HepG2 (cell line): ENCODE measurements at places on chromosomes 3 and 15.

- DNase-seq, result no peak
Observed at GRCh38 chr3:54641226-54642014, 286.4 kb downstream of the LRTM1 start.

DNA sequence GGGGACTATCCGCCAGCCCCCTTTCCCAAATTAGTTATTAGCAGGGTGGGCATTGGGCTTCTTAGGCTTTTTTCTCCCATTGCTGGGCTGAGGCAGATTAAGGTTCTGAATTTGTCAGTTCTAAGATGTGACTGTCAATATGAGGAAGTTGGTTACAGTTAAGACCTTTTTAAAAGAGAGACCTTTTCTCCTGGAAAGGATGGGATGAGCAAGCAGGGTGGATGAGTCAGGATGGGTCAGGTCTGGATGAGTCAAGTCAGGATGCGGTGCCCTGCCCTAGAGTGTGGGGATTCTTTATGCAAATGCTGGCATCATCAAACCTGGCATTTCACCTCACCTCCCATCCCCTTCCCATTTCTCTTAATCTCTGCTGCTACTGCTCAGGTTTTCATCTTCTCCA lies 1.9 kb downstream of the AEN start:
- peak; percentile 46 for DNase-seq

DNA sequence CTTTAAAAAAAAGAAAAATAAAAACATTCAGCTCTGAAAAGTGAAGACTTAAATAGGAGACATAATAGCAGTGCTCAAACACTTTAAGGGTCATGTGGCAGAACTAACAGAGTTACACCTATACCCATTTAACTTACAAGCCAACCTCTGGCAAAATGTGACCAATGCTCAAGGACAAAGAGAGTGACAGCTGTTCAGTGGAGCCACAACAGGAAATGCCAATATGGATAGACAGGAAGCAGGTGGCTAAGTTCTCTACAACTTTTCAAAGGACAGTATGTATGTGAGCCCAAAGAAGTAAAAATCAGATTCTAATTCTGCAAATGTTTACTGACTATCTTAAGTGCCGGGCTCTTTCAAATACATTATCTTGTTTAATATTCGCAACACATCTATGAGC lies 3.4 kb downstream of the TMCC1 start:
- peak; percentile 64 for DNase-seq

DNA sequence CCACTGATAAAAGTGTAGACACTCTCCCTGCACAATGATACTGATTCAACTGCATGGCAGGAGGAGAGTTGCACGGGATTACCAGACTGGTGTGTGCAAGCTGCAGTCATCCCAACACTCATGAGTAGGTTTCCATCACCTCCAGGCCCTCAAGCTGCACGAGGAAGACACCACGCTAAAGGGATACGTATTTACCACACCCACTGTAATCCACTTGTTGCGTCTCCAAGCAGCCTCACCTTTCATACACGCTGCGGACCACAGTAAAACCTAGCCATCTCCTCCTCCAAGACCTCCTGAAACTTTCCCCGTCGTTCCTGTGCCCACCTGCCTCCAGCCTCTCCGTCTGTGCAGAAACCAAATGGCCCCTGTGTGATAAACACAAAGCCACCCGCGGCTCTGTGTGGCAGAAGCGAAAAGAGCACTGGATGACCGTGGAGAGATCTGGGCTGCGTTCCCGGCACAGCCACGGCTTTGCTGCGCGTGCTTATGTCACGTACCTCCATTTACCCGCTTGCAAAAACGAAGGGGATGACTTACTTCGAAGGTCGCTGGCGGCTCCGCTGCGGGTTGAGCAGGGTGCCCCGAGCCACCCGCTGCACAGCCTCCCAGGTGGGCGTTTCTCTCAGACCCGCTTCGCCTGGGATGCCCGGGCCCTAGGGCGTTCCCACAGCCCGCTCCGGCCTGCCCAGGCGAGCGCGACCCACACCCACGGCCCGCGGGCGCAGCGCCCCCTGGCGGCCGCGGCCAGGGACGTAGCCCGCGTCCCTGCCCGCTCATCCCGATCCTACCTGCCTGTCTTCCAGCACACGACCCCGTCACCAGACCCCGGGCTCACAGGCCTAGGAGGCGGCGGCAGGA lies 643 bp downstream of the ABCC5 start:
- DNase-seq, result peak; percentile 18

GRCh38 chr15:54884312-54884711 lies 312.4 kb downstream of the RSL24D1 start:
- no peak for DNase-seq

GRCh38 chr3:55572816-55573215 lies 85.7 kb upstream of the WNT5A start:
- DNase-seq, result no peak

DNA sequence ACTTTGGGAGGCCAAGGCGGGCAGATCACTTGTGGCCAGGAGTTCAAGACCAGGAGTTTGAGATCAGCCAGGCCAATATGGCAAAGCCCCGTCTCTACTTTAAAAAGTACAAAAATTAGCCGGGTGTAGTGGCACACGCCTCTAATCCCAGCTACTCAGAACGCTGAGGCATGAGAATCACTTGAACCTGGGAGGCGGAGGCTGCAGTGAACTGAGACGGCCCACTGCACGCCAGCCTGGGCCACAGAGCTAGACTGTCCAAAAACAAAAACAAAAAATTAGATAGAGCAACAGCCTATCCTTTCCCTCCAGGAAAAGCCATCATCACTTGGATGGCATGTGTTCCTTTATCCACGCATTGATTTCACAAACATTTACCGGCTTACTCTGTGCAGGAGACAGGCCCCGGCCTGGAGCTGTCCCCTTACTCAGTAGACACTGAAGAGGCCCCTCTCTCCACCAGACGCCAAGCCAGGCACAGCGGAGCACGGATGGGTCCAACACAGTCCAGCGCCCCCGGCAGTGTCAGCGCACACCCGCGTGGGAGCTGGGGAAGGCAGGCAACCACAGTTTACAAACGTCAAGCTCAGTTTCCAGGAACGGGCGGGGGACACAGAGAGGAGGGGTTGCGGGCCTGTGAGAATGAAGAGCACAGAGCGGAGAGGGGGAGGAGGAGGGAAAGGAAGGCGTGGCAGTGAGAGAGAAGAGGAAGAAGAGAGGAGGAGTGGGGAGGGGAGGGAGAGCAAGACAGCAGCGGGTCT lies 3.1 kb downstream of the GP5 start:
- DNase-seq, result peak; percentile 35

- DNase-seq, result no peak
Observed at GRCh38 chr3:86695752-86696151, 295.2 kb downstream of the VGLL3 start.

DNA sequence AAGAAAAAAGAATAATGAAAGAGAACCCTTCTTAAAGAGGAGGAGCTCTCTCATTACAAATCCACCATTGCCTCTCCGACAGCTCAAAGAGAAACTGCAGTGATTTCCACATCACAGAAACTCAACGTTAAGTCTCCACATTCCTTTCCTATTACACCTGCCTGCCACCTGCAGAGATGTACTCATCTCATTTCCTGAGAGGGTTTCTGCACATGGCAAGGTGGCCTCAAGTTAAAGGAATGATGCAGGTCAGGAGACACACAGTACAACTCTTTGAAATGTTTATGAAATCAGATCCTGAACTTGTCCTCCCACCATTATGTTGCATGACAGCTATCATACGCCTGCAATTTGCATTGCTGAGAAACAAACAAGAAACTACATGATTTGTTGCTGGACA lies 458.4 kb upstream of the ADAMTS9 start:
- DNase-seq, result no peak

DNA sequence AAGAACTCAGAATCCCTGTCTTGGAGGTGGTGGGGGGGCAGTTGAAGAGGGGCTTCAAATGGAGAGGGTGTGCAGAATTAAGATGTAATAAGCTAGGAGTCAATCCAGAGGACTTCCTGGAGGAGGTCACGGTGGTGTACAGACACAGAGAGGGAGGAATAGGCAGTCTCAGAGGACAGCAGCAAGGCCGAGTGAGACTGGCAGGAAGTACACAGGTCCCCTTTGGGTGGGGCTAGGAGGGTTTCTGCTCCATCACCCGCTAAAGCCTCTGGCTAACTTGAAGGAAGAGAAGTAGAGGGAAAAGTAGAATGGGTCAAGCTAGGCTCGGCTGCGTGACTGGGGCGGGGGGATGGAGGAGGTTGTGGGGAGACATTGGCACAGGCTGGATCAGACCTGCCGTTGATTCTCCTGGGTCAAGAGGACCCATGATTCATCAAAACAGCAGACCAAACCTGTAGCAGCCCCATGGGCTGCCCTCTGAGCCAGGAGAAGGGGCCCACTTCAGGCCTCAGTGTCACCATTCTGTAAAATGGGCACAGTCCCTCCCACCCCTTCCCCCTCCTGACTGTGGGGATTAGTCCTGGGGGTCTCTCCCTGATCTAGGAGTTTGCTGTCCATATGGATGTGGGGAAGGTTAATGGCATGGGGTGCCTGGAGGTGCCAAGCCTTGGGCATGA lies 16.9 kb downstream of the CSPG4 start:
- DNase-seq, result no peak

GRCh38 chr15:81216422-81216821 lies 19.7 kb downstream of the IL16 start:
- no peak for DNase-seq

DNA sequence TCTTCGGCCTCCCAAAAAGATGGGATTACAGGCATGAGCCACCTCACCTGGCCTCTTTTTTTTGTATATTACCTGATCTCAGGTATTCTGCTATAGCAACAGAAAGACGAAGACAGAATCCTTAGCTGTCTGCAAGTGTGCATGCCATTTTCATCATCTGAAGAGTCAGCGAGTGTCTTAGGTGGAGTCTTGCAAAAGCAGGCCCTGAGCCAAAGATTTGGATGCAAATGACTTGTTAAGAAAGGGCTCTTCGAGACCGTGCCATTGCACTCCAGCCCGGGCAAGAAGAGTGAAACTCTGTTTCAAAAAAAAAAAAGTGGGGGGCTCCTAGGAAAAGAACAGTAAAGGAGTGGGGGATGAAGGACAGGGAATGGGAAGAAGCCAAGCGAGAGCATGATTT lies 10.2 kb upstream of the TRIM69 start:
- DNase-seq, result no peak

DNA sequence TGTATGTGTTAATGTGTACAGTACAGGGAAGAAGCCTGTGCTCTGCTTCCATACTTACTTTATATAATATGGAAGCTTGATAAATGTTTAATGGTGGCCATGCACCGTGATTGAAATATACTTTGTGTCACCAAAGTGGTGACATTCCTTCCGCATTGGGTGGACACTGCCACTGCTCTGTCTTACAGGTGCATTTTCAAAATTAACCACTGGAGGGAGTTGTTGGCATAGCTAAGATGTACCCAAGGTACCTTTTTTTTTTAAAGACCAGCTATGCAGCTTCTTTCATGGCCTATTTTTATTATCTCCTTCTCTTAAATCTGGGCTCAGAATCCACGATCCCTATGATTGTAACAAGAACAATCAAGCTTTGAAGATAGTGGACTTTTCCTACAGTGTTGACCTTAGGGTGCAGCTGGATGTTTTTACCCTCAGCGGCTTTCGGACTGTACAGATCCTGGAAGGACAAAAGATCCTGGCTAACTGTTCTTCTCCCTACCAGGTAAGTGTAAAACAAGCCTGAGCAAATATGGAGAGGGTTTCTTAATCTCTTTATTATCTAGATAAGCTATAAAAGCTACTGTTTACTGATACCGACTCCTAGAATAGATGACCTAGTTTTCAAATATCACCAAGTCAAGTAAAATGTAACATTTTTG lies 21.6 kb upstream of the PAK6 start:
- peak; percentile 69 for DNase-seq

DNA sequence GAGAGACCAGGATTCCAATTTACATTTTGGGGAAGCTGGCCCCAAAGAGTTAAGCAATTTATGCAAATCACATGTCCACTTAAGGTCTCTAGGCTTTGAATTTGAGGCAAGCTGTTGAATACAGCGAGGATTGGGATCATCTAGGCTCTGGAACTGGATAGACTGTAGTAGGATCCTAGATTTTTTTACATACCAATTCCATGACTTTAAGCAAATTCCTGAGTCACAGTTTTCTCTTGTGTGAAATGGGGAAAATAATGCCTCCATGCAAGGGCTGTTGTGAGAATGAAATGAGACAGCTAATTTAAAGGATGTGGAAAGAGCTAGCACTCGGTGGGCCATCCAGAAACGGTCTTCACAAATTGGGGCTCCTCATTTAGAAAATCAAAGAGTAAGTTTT lies 103.4 kb downstream of the MINAR1 start:
- DNase-seq, result no peak

GRCh38 chr15:33013827-33014445 lies 180.6 kb downstream of the FMN1 start:
- no peak for DNase-seq

- peak; percentile 68 for DNase-seq
Observed at GRCh38 chr3:47802734-47803479, at the start of gene DHX30. DHX30 (plus strand) TSS chr3:47803138; CDS start chr3:47810684, 7,546 bp downstream.

- DNase-seq, result no peak
Observed at GRCh38 chr3:81829937-81830336, 68.5 kb upstream of the GBE1 start.

DNA sequence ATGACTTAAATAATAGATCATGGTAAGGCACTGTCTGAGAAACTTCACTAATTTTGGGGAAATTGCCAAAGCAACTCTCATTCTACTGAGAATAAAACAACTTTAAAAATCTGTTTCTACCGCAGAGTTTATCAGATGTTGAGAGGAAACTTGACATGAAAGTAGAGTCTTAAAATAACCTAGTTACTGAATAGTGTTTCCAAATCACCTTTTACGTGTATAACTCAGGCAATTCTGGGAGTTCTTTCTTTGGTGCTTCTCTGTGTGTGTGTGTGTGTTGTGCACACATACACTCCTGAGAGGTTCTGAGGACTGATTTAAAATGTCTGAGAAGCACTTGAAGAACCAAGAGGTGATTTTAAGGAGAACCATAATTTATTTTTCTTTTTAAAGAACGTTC lies 236.6 kb downstream of the SV2B start:
- no peak for DNase-seq

- no peak for DNase-seq
Observed at GRCh38 chr15:92098869-92099268, 245.4 kb downstream of the SLCO3A1 start.

DNA sequence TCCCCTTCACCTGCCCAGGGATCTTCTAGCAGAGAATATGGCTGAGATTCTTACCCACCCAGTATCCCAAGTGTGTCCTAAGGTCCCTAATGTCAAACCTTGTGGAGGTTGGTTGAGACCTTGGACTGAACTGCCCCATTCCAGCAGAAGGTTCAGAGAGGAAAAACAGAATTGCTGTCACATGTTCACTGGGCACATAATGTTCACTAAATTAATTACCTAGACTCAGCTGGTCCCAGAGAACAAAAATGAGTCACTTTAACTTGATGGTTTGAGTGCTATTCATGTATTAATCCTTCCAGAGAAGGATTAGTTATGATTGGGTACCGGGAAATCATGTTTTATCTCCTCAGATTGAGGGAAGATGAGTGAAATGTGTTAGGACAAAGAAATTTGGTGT lies 171.3 kb upstream of the GADL1 start:
- DNase-seq, result no peak
